ENCODE measurements at places on chromosomes 3 and 15. TPM values are rescaled to one million over a fixed set of nuclear protein-coding genes. Genes with fewer than 3 reads are reported as not detected.

Gene FANCD2OS
- not detected for total RNA-seq

Gene KY
- not detected for total RNA-seq

Gene ZNF620
- total RNA-seq, result not detected

Gene PLSCR2
- total RNA-seq, result not detected

Gene CAMK2N2
- total RNA-seq, result 1.6 TPM

Gene CACNA2D3
- total RNA-seq, result 4.3 TPM

Gene SLC2A2
- total RNA-seq, result not detected

Gene WDR93
- total RNA-seq, result not detected

Gene TPRA1
- 42.7 TPM for total RNA-seq

Gene CFAP100
- not detected for total RNA-seq

Gene RBMS3
- 6.5 TPM for total RNA-seq

Gene EIF3J
- total RNA-seq, result 39.1 TPM

Gene VWA5B2
- total RNA-seq, result not detected

Gene GCNT3
- total RNA-seq, result 4.1 TPM

Gene NAA80
- 2.4 TPM for total RNA-seq

Gene APOD
- 0.12 TPM for total RNA-seq

Gene CLDN16
- total RNA-seq, result 0.15 TPM

Gene TRH
- not detected for total RNA-seq

Gene ST8SIA2
- total RNA-seq, result 0.04 TPM

Gene CEMIP
- total RNA-seq, result 0.06 TPM

Gene THSD4
- 1.2 TPM for total RNA-seq

All from H4 (cell line).